ENCODE measurements at places on chromosomes 16 and 17.

- no peak for DNase-seq
Measured at GRCh38 chr16:65260746-65261145, 138.9 kb upstream of the CDH11 start.

- DNase-seq, result no peak
Measured at GRCh38 chr17:39639566-39640458, 2.9 kb downstream of the STARD3 start.

GRCh38 chr17:80774643-80775281, 216.9 kb upstream of the CHMP6 start:
- DNase-seq, result no peak

DNA sequence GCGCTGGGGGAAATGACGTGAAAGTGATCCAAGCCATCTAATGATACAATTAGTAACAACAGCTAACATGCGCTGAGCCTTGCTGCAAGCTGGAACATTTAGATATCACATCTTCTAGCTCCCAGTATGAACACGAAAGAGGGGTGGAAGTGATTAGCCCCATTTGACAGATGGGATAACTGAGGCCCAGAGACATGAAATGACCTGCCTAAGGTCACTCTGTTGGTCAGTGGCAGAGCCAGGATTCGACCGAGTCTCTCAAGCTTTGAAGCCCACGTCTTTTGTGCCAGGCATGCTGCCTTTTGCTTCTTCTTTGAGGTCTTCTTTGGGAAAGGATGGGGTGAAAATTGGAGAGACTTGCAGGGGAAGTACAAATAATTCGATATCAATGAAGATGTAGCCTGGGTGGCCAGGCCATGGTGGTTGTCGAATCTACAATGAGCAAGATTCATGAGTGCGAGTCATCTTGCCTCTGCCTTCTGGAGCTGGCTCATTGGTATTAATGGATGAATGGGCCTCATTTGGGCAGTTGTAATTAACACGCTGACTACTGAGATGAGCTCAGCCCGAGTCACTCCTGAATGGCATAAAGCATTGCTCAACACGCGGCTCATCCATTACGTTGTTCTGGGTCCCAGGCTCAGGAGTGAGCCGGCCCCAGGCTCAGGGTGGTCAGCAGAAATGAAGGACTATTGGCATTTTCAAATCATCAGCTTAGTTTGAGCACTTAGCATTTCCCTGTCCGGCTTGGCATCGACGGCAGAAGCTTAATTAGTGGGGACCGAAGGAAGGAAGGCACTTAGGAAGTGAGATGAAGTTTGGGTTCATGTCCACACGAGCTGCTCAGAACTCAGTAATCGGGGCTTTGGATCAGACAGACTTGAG, 28.0 kb upstream of the GPRC5B start:
- no peak for DNase-seq

DNA sequence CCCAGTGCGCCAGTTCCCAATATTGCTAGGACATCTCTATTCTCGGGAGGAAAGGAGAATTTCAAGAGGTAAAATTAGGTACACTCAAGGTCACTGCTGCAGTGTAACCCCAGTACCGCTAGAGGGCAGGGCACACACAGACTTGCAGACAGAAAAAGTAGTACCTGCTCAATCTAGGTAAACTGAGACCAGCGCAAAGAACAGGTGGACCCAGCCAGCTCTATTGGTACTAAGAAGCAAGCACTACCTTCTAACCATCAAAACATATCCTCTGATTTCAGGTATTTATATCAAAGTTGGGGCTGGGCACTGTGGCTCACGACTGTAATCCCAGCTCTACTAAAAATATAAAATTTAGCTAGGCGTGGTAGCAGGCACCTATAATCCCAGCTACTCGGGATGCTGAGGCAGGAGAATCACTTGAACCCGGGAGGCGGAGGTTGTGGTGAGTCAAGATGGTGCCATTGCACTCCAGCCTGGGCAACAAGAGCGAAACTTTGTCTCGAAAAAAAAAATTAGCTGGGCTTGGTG, 3.6 kb upstream of the WDR81 start:
- no peak for DNase-seq

DNA sequence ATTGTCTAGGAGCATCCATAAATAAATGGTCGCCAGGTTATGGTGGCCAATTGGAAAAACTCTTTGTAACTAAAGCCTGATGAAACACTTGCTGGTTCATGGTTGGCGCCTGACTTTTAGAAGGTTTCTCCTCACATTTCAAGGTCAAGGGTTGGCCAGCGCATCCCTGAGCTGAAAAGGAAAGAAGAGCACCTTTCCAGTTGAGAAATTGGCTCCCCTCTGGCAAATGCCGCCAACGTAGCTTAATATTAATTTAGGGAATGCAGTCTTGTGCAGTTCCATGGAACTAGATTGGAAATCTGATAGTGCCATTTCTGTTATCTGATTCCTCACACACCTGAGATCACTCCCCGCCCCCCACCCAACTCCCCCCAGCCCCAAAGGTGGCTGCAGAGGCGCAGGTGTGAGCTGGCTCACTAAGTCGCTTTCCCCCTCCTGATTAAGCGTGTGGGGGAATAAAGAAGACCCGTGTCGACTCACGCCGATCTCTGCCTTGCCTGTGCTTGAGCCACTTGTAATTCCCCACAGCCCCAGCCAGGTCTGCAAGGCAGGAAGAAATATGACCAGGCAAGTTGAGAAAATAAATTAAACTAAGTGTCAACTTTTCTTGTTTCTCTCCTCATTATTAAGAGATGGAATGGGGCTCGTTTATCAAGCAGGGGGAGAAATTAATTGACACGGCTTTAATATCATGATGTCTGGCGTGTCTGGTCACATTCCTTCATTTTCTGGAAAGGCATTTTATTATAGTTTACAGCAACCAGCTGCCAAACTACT, 157.7 kb downstream of the CCDC182 start:
- DNase-seq, result no peak

DNA sequence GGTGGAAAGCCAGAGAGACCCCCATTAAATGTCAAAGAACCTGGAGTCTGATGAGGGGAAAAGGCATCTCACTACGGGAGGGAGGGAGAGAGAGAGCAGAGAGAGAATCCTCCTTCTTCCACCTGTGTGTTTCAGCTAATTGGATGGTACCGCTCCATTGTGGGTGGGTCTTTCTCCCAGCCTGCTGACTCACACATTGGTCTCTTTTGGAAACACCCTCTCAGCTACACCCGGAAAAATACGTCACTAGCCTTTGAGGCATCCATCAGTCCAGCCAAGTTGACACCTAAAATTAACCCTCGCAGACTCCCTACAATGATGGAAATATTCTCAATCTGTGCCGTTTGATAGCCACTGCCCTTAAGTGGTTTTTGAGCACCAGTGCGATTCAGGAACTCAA, 100.4 kb downstream of the ELAC2 start:
- DNase-seq, result no peak

DNA sequence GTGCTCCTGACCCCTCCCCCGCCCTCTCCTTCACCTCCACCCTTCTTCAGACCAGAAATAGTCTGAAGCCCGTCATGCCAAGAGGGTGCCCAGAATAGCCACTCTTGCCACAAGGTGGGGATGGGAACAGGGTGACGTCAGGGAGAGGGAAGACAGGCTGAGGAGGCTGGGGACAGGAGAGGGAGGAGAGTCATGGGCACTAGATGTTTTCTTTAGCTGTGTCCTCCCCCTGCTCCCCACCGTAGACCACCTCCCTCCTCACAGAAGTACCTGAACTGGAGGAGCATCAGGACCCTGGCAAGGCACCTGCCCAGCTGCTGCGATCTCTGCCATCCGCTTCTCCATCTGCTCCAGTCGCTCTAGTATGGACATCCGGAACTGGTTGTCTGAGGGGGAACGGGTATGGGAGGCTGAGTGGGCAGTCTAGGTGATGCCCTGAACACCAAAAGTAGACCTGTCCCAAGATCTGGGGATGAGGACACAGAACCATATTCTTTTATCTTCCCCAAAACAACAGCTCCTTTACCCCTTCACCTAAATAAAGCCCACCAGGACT, 6.6 kb upstream of the SPAG7 start:
- DNase-seq, result no peak

DNA sequence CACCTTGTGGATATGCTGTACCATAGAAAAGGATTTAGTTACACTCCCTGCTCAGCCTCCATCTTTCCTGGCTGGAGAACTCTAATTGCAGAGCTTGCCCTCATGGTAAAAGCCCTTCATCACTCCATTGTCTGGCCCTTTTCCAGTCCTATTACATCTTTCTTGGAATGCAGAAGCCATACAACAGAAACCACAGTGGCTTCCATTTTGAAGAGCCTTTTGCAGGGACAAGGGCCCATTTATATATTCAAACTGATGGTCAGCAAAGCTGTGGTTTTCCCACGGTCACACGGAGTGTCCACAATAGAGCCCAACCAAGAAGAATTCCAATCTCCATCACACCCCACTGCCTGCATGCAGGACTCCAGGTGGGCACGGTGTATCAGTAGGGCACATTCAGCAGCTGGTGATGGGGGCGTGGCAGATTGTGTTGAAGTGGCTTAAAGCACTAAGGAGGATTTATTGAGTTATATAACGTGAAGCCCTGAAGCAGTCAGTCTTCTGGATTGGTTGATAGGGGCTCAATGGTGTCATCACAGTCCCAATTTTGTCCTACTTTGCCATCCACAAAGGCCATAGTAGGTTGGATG, 20.3 kb downstream of the COPRS start:
- DNase-seq, result no peak

- DNase-seq, result no peak
Measured at GRCh38 chr17:83034525-83034924, 44.9 kb upstream of the METRNL start.

DNA sequence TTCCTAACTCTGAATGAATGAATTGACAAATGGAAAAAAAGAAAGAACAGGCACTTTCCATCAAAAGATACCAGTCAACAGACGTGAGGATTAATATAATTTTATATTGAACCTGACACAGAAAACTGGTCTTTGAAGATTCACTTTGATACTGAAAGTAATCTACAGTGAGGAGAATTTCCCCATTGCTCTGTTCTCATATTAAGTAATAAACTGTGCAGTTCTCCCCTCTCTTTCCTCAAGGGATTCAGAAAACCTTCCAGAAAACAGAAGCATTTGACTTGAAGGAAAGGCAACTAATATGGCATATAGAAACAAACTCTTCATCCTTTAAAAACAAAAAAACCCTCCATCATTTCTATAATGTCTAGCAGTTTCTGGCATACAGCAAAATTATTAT, 2.2 kb downstream of the TEX2 start:
- DNase-seq, result no peak

- DNase-seq, result no peak
Measured at GRCh38 chr17:81332914-81333528, 37.9 kb upstream of the SLC38A10 start.

DNA sequence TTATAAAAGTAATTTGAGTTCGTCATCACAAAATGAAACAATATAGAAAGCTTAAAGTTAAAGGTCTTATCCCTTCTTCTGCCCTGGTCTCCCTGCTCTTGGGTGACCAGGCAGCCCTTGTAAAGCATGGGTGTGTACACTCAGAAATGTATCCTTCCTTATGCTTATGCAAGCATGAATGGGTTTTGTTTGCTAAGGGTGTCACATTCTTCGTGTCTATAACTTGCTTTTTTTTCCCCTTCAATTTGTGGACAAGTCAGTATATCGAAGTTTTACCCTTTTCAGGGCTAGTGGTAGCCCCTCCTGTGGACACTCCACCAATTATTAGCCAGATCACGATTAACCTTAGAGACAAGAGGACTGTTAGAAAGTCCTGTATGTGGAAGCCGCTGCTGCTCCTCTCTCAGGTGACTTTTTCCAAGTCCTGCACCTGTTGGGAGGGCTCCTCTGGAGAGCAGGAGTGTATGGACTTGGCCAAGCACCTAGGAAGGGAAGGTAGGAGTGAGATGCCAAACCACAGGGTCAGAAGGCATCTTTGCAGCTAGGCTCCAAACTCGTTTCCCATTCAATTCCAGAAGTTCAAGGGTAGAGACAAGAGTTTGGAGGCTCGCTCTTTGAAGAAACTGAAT, 50.9 kb downstream of the LDHD start:
- DNase-seq, result no peak

DNA sequence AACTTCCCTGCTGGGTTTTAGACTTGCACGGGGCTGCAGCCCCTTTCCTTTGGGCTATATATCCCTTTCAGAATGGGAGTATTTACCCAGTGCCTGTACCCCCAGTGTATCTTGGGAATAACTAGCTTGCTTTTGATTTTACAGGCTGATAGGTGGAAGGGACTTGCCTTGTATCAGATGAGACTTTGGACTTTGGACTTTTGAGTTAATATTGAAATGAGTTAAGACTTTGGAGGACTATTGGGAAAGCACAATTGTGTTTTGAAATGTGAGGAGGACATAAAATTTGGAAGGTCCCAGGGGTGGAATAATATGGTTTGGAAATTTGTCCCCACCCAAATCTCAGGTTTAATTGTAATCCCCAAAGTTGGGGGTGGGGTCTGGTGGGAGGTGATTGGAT, 393.8 kb upstream of the KIF2B start:
- no peak for DNase-seq

DNA sequence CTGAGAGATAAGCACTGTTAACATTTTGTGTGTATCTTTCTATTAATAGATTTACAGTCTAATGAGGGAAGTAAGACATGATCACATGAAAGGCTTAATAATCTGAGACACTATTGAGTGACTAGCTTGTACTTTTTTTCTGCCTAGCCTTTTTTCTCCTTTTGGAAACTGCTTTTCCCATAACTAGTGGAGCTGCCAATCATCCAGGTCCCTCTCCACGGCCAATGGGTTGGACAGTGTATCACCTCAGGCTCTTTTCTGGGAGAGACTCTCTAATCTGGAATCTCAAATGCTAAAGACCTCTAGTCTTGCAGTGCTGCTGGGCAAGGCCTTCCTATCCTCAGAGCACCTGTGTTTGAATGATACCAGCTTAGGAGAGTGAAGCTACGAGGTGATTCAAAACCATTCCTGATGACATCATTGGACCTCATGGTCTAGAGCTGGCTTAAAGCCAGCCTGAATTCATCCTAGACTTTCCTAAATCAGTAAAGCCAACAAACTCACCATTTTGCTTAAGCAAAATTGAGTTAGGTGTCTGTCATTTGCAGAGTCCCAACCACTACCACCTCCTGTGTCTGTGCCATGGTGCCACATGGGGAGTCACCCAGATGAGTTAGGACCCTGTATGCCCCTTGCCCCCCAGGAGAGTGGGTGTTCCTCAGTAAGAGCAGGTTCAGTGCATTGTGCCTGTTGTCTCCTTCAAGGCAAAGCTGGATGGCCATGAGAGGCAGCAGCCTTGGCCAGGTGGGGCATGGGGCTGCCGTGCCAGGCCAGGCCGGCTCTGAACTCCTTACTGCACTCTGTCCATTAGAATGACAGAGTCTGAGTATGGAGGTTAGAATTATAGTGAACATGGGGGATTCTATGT, 62.9 kb downstream of the SPECC1 start:
- no peak for DNase-seq

DNA sequence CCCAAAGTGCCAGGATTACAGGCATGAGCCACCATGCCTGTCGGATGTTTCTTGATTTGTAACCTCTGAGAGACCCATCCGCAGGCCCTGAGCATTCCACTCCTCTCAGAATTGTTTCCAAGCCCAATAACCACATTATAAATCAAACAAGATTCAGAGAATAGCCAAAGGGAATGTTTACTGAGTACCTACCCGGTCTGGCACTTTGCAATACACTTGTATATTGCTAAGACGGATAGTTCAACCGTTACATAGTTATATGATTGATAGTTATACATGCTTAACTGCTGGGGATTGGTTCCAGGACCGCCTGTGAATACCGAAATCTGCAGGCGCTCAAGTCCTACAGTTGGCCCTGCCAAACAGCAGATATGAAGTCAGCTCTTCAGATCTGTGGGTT, 3.0 kb upstream of the KAT8 start:
- DNase-seq, result no peak

- no peak for DNase-seq
Measured at GRCh38 chr16:5463820-5464219, 366.2 kb upstream of the EEF2KMT start.

- no peak for DNase-seq
Measured at GRCh38 chr16:79175286-79176057, 425.1 kb downstream of the MAF start.

GRCh38 chr16:3659251-3659650, 4.8 kb downstream of the DNASE1 start:
- DNase-seq, result no peak
